ENCODE measurements at places on chromosomes 4 and X.

- DNase-seq, result peak; percentile 16
Observed at GRCh38 chr4:88010966-88011365, 3.5 kb downstream of the PKD2 start.

GRCh38 chr4:78379991-78380729, 171.4 kb upstream of the ANXA3 start:
- DNase-seq, result no peak

DNA sequence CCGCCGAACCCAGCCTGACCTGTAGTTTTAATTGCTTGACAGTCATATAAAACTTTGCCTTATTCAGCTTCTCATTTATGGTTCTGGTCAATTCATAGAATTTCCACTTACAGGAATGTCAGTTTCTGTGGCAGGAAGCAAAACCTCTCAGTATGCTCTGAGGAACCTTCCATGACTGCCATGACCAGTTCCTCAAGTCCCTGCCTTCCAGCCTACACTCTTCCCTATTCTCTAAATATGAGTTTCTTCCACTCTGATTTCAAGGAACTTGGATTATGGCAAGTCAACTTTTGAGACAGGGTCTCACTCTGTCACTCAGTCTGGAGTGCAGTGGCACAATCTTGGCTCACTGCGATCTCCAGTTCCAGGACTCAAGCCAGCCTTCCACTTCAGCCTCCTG, 26.0 kb upstream of the NSUN7 start:
- DNase-seq, result no peak

DNA sequence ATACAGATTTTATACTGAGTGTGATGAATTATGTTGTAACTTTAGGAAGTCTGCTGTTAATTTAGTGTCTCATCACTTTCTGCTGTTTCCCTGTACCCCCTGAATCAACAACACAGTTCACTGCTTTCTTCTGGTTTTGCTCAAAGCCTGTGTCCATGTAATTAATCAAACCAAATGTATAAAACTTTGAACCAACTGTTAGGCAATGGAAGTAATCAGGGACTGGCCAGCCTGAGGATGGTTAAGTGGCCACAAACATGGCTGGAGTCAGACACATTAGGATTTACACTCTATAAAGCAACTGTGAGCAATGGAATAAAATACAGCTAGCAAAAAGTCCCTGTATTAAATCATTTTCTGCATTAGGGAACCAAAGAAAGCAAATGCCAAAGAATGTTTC, 42.6 kb downstream of the CXCL1 start:
- DNase-seq, result no peak

DNA sequence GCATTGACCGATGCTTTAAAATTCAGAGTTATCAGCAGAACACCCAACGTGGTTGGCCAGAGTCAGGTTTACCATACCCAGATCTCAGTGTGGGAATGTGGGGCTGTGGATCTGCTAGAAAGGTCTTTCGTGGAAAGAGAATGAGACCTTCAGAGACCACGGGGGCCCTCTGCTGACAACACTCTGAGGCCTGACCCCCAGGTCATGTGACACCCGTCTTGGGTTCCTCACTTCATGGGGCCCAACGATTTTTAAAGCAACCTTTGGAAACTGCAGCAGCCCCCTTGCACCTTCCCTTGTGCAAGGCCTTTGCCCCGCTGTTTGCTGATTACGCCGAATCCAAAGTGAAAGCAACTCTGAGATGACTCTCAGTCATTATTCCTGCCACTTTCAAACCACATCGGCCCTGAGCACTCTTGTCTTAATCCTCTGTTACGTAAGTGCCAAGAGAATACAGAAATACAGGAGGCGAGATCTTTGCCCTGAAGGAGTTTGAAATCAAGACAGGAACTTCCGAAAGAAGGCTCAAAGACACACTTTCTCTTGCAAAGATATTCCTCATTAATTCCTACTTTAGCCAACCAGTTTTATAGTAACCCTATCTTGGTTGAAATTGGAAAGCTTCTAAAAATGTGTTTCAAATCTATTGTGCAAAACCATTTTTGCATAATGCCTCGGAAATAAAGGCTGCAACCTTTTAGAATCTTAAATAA, 88.3 kb downstream of the EVC2 start:
- no peak for DNase-seq

- no peak for DNase-seq
Observed at GRCh38 chr4:33349376-33349775, 2629.2 kb downstream of the PCDH7 start.

- no peak for DNase-seq
Observed at GRCh38 chr4:6576932-6577331, 1.9 kb downstream of the MAN2B2 start.

DNA sequence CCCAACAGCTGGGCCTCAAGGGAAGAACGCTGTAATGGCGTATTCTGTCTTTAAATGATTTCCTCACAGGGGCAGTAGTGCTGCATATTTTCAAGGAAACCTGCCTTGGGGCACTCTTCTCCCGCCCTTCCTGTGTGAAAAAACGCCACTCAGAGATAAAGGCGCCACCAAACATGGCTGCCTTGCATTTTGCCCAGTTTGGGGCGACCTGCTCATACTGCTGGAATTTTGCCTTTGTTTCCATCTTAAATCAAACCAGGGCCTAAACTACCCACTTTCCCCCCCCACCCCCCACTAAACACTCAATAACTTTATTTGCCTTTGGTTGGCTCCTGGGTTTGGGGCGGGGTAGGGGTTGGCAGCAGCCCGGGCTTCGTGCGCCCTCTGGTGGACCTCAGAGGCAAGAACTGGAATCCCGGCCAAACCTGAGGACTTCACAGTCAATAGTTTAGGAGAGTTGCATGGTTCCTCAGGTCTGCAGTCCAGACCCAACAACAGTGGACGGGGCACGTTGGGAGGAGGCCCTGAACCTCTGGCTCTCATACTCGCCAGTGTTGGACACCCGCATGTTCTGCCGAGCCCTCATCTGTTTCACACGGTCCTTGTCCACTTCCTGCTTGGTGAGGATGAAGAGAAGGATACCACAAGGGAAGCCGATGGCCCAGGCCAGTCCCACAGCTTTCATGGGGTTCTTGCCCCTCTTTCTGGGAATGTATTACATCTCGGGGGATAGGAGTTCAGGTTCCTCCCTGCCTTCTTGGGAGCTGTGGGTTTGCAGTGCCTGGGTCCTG, 220.1 kb upstream of the STK26 start:
- peak; percentile 4 for DNase-seq

DNA sequence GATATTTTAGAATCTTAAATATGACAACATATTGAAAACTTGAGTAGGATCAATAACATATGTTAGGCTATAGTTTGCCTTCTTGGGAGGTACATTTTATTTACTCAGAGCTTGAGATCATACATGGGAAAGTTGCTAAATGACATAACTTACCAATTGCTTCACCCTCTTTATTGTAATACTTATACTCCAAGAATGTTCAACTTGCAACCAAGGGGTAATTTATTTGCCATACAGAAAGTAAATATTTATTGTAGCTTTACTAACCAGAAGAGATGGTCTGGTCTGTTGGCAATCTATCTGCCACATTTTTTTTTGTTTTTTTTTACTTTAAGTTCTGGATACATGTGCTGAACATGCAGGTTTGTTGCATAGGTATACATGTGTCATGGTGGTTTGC, 426.6 kb downstream of the ARHGAP24 start:
- DNase-seq, result no peak

DNA sequence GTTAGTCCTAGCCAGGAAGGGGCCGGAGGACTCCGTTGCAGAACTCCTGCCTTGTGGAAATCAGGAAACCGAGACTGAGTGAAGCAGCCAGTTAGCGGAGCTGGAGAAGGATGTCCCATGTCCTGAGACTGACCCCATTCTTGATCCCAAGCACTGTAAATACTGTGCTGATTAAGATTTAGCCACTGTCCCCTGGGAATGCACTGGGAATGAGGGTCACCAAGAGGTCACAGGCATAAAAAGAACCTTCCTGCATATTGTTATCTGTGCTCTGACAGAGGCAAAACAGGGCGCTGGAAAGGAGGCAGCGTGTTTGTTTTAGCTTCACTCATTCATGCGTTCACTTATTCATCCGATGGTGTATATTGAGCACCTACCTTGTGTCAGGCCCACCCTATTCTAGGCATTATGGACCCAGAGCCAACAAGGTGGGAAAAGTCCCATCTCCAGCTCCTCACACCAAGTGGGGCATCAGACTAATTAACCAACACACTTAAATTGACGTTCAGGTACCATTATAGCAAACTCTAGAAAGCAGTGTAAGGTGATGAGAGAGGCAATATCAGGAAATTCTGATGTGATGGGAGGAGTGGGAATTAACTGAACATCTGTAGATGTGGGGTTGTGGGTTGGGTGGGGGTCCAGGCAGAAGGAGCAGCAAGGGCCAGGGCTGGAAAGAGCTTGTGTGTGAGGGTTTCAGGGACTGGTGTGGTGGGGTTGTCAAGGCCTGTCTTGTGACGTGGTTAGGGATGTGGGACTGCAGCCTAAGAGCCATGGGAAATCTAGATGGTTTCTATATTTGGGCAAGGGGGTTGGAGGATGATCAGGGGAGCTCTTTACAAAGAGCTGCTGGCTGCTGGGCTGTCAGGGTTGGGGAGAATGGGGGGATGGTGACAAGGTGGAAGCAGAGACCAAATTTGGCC, 10.6 kb upstream of the SLC2A9 start:
- no peak for DNase-seq

DNA sequence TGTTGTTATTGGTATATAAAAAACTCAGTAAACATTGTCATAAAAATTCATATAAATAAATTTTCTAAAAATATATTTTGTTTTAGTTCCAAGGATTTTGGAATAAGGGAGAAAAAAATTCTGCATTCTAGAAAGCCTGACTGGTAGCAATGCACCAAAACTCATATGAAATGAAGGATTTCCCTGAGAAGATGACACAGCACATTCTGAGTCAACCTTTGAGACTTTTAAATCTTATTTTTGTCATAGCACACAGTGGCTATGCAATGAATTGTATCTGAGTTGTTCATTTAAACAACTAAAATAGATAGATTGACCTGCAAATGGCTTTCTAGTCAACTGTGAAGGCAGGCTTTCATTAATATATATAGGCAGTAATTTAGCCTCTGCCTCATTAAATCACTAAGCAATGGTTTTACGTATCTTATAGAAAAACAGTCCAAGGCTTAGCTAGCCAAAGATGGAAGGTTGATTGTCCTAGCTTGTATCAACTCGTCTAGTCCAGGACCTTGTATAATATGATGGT, 239.1 kb upstream of the NEIL3 start:
- no peak for DNase-seq

- peak; percentile 53 for DNase-seq
Observed at GRCh38 chr4:88803600-88804096, 106.0 kb upstream of the NAP1L5 start.
